ENCODE measurements at places on chromosomes 5 and 9.

DNA sequence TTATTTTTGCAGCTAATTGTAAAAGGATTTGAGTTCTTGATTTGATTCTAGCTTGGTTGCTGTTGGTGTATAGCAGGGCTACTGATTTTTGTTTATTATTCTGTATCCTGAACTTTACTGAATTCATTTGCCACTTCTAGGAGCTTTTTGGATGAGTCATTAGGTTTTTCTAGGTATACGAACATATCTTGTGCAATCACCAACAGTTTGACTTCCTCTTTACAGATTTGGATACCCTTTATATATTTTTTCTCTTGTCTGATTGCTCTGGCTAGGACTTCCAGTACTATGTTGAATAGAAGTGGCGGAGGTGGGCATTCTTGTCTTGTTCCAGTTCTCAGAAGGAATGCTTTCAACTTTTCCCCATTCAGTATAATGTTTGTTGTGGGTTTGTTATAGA is 210.8 kb downstream of the FGF10 start:
- DNase-seq: no peak

GRCh38 chr5:40678460-40679147 is 1.1 kb upstream of the PTGER4 start:
- DNase-seq: no peak

- DNase-seq: no peak
These were observed 791.4 kb downstream of the MTRR start for GRCh38 chr5:8660133-8660893.

DNA sequence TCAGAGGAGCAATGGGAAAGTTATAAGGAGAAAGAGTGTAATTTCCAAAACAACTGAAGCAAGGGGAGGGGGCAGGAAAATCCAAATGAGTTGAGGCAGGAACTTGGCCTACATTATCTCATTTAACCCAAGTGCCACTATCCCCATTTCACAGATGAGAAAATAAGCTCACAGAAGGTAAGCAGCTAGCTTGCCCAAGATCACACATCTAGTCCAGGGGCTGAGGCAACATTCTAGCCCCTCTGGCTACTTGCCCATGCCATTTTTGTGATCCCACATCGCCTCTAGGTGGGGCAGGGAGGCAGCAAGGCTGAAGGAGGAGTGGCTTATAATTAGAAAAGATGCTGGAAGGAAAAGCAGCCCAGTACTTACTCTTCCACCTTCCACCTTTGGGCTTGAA is 2.6 kb upstream of the PSIP1 start:
- DNase-seq: no peak

DNA sequence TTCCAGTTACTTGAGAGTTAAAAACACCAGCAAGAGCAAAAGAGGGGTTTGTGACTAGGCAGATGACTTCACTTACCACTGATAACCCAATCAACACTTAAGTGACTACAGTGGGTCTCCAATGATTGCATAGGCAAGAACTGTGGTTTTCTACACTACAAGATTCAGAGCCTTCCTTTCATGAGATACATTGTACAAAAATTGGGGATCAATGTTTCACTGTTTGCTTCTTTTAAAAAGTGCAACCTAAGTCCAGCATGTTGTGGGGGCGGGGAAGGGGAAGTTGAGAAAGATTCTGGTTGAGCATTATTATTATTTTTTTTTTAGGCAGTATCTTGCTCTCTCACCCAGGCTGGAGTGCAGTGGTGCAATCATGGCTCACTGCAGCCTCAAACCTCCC is 3.6 kb downstream of the IQGAP2 start:
- DNase-seq: peak; percentile 9

- DNase-seq: no peak
These were observed 619.1 kb upstream of the DAB2 start for GRCh38 chr5:40043916-40044315.

- peak; percentile 88 for DNase-seq
These were observed 412.6 kb downstream of the MLLT3 start for GRCh38 chr9:20209391-20210340.

DNA sequence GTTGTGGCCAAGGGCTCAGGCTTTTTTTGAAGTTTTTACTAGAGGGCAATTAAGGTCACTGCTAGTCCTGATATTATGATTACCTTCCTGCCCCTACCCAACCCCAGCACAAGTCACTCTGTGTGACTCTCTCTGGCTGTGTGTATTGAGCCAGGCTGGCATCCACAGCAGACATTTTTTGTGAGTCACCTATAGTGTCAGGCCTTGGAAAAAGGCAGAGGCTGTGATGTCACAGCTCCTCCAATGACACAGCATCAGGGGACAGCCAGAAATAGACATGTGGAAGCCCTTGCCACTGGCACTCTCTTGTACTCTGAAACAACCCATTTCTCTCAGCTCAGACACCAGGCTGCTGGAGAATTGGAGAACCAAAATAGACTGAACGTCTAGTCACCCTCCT is 145.4 kb downstream of the NMUR2 start:
- no peak for DNase-seq

DNA sequence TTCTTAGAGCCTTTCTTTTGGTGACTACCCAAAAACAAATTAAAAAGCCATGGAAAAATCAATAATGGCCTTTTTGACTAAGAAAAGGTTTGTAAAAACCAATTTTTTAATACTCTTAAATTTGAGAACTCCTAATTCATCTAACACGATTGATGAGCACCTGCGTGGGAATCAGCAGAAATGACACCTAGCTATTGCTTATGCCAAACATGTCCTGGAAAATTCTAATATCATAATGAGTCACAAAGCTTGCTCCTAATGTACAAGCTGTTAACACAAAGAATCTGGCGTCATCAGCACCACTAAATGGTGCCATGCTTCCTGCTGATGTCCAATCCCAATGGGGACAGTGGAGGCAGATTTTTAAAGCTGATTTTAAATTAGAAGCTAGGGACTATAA is 146.2 kb upstream of the LRRTM2 start:
- no peak for DNase-seq

- no peak for DNase-seq
These were observed 142.5 kb downstream of the ACER2 start for GRCh38 chr9:19551124-19551929.

- DNase-seq: no peak
These were observed 30.2 kb downstream of the GOLGA2 start for GRCh38 chr9:128245421-128246151.

GRCh38 chr5:61298580-61298979 is 33.5 kb upstream of the ZSWIM6 start:
- no peak for DNase-seq

GRCh38 chr5:153818626-153819025 is 220.1 kb downstream of the FAM114A2 start:
- no peak for DNase-seq

- DNase-seq: no peak
These were observed 56.2 kb upstream of the ABCA1 start for GRCh38 chr9:104984121-104984520.

GRCh38 chr5:157473383-157474320 is 13.6 kb downstream of the NIPAL4 start:
- DNase-seq: no peak

DNA sequence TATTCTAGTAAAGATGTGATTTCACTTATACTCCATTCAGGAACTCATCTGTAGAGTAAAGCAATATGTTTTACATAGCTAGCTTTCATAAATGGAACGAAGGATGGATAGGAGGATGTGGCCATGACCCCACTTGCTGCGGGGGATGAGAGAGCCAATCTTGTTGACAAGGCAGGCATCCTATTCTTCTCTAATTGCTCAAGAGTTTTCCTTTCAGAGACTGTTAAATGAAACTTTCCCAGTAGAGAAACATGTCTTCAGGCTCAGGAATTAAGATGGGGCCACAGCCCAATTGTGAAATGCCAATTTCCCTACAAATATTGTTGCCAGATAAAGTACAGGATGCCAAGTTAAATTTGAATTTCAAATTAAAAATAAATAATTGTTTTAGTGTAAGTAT is 196.2 kb upstream of the TUT7 start:
- DNase-seq: no peak

GRCh38 chr9:78032730-78033457 is 1.3 kb upstream of the GNAQ start:
- DNase-seq: peak; percentile 18

DNA sequence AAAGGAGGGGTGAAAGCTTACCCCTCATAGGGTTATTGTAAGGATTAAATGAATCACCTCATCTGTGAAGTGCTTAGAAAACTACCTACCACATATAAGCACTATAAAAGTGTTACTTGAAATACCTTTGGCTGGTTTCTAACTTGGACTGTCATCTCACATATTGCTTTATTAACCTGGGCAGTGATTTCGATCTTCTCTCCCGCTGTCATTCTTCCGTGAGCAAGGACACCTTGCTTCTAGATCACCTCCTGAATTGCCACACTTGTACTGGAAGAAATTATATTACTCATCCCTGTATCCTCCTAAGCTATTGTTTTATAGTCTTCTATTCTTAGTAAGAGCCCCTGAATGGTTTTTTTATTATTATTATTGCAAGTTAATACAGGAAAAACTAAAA is 34.0 kb upstream of the GRAMD2B start:
- DNase-seq: no peak

DNA sequence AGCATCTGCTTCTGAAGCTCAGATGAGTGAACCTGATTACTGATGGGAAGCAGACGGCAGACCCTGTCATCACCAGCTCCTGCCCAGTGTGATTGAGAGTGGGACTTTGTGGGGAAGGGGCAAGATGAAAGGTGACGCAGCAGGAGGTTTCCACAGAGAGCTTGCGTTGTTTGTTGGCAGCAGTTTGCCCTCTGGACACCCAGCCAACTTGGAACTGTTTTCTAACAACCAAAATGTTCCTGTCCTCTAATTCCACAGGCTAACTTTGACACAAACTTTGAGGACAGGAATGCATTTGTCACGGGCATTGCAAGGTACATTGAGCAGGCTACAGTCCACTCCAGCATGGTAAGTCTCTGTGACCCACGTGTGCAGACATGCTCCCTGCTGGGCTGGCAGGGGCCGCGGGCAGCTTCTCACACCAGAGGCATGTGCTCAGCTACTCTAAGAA is 20.9 kb downstream of the CYFIP2 start:
- no peak for DNase-seq

DNA sequence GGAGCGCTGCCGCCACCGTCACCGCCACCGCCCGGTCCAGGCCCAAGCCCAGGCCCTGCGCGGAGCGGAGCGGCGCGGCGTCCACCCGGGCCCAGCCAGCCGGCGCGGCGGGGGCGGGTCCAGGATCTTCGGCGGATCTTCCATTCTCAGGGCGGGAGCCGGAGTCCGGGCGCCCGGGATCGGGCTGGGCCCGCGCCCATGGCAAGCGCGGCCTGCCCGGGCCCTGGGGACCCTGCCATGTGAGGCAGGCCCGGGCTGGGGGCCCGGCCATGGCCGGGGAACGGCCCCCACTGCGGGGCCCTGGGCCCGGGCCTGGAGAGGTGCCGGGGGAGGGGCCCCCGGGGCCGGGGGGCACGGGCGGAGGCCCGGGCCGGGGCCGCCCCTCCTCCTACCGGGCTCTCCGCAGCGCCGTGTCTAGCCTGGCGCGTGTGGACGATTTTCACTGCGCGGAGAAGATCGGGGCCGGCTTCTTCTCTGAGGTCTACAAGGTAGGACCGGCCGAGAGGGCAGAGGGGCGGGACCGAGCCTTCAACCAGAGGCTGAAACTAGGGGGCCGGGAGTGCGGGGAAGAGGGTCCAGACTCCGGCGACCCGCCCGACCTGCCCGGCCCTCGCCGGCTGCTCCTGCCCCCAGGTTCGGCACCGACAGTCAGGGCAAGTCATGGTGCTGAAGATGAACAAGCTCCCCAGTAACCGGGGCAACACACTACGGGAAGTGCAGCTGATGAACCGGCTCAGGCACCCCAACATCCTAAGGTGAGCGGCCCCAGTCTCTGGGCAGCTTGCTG is 482 bp downstream of the TESK1 start:
- DNase-seq: peak; percentile 41

DNA sequence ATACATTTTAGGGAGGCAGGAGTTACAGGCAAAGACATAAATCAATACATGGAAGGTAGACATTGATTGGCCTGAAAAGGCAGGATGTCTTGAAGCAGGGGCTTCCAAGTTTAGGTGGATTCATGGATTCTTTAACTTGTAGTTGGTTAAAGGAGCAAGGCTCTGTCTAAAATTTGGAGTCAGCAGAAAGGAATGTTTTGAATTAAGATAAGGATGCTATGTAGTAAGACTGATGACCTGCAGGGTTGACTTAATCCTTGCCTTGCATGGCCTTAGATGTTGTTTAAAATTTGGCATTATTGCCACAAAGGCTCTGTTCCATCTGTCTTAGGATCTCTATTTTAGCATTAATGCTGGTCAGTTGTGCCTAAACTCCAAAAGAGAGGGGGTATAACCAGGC is 171.3 kb downstream of the C5orf15 start:
- no peak for DNase-seq

- DNase-seq: no peak
These were observed 34.7 kb downstream of the ERCC6L2 start for GRCh38 chr9:95910023-95910707.

GRCh38 chr9:90420211-90420610 is 222.4 kb downstream of the DIRAS2 start:
- DNase-seq: no peak

GRCh38 chr5:132263548-132264261 is 6.2 kb downstream of the PDLIM4 start:
- DNase-seq: no peak

DNA sequence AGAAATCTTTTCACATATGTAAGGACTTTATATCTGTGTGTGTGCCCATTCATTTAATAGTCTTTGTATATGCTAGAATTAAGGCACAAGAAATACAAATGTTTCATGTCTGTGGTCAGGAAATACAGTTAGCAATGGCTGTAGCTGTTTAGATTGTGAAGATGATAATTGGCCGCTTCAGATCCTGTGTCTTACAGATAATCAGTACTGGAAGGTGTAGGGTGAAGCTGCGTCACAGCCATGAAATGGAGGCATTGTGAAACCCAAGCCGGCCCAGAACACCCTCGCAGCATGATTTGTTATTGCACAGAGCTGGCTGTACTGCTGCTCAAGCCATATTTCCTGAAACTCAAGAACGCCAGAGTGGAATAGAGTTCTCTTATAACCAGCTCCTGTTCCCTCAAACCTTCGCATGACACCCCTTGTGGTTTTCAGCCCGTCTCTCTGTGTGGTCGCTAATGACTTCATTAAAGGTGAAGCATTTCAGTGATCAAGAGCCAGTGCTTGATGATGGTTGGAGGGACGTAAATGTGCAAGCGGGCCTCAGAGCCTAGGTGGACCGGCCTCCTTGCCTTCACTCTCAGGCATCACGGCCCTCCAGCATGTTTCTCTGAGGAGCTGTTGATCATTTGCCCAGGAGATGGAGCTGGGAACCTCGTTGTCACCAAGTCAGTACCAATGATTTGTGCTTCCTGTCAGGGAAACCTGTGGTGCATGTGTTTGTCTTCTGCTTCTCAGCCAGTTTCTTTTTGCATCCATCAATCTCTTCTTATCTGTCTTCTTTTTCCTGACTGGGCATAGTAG is 80.1 kb downstream of the F2RL2 start:
- DNase-seq: peak; percentile 77

- no peak for DNase-seq
These were observed 27.5 kb downstream of the FAM163B start for GRCh38 chr9:133581513-133582343.

GRCh38 chr5:149962601-149963300 is 2.2 kb downstream of the SLC26A2 start:
- DNase-seq: no peak

DNA sequence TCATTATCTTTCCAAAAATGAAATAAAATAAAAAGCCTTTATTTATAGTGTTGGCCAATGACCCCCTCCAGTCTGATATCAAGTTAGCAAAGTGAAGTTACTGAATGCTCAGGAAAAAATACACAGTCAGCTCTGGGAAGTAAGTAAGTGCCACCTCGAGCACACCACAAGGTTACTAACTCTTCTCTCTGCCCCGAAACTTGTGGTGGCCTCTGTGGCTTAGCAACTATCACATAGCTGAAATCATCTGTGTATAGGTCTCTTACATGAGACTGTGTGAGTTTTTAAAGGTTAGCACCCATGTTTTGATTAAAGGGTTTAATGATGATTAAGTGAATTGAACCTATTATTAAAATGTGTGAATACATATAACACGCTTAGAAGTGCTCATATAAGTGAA is 161.4 kb upstream of the KLF4 start:
- DNase-seq: no peak

Data from activated CD4-positive, alpha-beta T cell treated with anti-CD3 and anti-CD28 coated beads, Interleukin-2, Interleukin-6, amounts not matched to agents 100 ng/mL and 50 ng/mL, durations not matched to agents 16 hours and 8 hours (primary cell).